ENCODE measurements at places on chromosomes 16 and 17.

DNA sequence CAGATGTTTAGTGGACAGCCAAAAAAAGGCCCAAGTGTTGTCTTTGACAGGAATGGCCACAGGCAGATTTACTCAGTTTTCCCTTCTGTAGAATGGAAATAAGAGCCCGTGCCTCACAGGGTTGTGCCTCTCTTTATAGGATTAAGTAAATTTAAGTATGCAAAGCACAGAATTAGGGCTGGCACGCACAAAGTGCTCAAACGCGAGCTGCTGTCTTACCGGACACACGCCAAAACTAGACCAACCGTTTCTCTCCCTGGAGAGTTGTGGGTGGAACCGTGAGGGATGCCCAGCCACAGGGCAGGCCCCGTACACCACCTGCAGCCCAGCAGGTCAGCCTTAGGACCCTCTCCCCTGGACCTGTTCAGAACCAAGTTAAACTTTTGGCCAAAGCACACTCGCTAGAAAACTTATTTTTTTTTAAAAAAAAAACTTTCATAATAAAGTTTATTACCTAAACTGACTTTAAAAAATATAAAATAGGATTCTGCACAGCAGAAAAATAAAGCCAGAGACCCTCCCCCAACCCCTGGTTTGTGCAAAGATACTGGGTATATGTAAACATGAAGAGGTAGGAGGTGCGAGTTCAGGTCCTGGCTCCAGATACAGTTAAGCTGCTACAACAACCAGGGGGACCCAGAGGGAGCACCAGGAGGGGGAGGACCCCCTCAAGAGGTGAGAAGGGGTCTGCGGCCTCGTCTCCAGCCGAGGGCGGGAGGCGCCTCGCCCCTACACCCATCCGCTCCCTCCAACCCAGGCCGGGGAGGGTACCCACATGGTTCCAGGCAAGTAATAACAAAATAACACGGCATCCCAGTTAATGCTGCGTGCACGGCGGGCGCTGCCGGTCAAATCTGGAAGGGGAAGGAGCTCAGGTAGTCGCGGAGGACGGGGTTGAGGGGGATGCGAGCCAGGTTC is 1.8 kb downstream of the SOCS1 start:
- DNase-seq, result peak; percentile 53

- peak; percentile 13 for DNase-seq
These were observed 53.7 kb upstream of the METRNL start for GRCh38 chr17:83025636-83026280.

DNA sequence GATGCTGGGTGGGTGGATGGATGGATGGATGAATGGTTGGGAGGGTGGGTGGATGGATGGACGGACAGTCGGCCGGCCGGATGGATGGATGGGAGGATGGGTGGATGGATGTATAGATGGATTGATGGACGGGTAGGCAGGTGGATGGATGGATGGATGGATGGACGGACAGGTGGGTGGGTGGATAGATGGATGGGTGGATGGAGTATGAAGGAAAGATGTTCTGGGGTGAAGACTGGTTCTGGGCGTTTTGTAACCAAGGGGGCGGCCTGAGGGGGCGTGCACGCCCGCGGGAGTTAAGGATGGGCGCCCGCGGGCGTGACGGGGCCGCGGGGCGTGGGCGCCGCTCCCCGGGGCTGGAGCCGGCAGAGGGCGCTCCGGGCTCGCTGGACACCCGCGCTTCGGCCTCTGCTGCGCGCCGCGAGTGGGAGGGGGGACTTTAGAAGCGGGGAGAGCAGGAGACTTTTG is at the start of gene NECAB2:
TSS of gene NECAB2 (plus strand) at position 407 of the 468 bp plus-strand sequence. CDS start 405 bp downstream, outside the sequence.
- DNase-seq, result peak; percentile 52

- DNase-seq, result no peak
These were observed 19.3 kb upstream of the SLFN13 start for GRCh38 chr17:35467824-35468223.

DNA sequence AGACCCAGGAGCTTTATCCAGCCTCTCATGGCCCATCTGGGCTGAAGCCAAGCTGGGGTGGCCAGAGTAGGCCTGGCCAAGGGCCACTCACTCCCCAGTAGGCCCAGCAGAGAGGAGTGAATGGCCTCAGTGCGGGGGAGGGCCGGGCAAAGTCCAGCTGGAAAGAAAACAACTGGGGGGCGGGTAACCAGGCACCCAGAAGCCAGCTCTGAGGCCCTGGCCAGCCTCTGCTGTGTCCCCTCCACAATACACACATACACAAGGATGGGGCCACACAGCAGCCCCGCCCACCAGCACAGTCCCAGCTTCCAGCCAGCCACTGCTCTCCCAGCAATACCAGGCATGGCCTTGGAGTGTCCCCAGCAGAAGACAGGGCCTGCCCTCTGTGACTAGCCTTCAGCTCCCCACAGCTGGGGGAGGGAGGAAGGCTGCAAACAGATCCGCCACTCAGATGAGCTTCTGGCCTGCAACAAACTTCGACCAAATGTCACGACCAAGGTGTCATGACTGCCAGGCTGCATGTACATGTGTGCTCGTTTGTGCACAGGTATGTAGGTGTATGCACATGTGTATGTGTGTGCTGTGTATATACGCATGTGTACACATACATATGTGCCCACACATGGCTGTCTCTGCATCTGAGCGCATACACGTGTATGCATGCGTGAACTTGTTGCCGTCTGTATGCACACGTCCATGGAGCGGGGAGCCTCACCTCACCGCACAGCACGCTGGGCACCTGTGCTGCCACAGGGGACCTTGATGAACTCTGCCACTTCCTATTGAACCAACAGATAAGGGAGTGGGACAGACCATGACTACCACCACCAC is 5.0 kb downstream of the CARHSP1 start:
- DNase-seq, result no peak

GRCh38 chr17:57674894-57675293 is 70.2 kb downstream of the CCDC182 start:
- no peak for DNase-seq

- no peak for DNase-seq
These were observed 11.5 kb upstream of the DUSP14 start for GRCh38 chr17:37478187-37478586.

DNA sequence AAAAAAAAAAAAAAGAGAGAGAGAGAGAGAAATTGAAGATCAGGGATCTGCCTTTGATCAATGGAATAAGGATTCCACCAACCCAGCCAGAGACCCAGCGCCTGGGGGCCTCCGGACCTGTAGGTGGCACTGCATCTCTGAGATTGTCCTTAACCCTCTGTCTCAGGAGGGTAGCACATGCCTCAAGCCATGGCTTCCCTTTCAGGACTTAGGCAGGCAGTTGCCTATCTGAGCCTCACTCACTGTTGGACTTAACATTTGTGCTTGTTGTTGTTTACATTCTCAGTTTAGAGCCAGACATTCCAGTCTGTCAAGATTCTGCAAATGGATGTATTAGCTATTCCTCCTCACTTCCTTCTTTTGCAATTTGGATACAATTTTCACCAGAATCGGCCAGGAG is 5.1 kb upstream of the SCNN1B start:
- DNase-seq, result peak; percentile 30

DNA sequence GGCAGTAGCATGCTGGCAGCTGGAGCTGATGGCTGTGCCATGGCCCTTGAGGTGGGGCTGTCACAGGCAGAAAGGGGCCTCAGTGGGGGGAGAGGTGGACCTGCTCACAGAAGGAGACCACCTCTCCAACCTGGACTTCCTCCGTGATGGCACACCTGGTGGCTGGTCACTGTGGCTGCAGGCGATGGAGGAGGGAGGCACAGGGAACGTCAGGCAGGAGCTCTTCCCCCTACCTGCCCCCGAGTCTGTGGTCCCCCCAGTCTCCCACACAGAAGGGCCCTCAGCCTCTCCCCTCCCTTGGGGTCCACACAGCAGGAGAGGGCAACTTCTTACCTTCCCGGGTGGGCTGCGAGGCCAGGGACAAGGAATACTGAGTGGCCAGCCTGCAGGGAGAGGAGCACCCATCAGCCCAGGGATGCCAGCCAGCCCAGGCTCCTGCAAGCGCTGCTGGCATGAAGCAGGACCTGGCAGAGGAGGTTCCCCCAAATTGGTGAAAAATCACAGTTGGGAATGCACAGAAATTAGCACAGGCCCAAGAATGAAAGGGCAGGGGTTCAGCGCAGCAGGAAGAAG is 96.5 kb downstream of the GOSR1 start:
- no peak for DNase-seq

GRCh38 chr17:74750327-74751069 is 2.1 kb downstream of the NHERF1 start:
- DNase-seq, result peak; percentile 49

- DNase-seq, result no peak
These were observed 197.2 kb downstream of the RBFOX3 start for GRCh38 chr17:79413611-79414010.

GRCh38 chr17:50807009-50807408 is 28.4 kb upstream of the WFIKKN2 start:
- DNase-seq, result no peak

DNA sequence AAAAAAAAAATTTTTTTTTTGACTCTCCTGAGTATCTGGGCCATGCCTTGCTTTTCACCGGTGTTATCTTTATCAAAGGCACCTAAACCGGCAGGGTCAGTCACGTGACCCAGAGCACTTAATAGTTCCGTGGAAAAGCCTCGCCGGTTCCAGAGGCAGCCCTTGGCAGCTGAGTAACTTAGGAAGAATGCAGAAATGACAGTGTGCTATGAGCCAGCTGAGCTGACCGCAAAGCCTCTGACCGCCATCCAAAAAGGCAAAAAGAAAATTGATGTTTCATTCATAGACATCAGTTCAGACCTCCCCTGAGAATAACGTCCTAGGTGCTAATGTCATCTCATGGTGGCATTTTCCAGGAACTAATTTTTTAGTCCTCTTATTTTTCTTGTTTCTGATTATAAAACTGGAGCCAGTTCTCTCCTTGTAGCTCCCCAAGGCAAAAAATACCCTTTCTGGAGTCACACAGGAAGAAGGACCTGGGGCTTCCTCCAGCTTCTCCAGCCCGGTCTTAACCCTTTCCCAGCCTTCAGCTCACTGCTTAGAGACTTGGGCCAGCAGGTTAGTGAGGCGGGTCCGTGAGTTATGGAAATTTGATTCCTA is 122.6 kb downstream of the SOCS1 start:
- no peak for DNase-seq

DNA sequence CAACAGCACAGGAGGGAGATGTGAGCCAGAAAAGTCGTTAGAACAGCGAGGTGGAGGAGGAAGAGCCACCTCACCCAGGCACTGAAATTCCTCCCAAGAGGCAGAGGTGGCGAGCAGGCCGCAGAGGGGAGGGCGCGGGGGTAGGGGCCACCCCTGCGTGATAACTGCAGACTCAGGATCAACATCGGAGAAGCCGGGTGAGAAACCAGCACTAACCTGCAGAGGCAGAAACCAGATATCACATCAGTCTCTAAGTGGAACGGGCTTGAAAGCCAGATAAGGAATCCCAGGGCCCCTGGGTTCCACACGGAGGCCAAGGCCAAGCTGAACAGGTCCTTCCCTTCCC is 39.4 kb upstream of the ZC3H18 start:
- no peak for DNase-seq

- DNase-seq, result no peak
These were observed 10.7 kb upstream of the NOS2 start for GRCh38 chr17:27810902-27811557.

GRCh38 chr16:55500530-55501011 is 8.3 kb upstream of the LPCAT2 start:
- peak; percentile 15 for DNase-seq

DNA sequence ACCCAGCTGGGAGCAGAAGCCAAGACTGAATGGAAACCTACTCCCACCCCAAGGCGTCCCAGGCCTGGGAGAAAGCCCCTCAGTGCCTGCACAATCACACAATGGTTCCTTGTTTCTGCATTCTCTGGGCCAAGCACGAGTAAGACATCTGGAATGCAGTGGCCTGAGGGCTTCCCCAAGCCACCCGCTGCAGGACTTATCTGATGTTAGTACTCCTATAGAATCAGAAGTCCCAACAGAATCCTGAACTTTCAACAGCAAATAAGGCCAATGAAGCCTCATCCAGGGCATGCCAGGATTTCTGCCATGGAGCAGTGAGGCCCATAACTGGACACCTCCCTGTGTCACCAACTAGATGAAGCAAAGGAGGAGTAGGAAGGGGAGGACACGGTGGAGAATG is 28.6 kb downstream of the MYO18A start:
- DNase-seq, result no peak

GRCh38 chr16:1981398-1981836 is at the start of gene NOXO1:
NOXO1 (minus strand) TSS chr16:1981469; CDS start chr16:1981179, 290 bp downstream.
- DNase-seq, result no peak

- DNase-seq, result no peak
These were observed 7.9 kb downstream of the USP7 start for GRCh38 chr16:8955828-8956227.

- DNase-seq, result peak; percentile 85
These were observed 8.7 kb upstream of the UBE2G1 start for GRCh38 chr17:4375039-4375748.

DNA sequence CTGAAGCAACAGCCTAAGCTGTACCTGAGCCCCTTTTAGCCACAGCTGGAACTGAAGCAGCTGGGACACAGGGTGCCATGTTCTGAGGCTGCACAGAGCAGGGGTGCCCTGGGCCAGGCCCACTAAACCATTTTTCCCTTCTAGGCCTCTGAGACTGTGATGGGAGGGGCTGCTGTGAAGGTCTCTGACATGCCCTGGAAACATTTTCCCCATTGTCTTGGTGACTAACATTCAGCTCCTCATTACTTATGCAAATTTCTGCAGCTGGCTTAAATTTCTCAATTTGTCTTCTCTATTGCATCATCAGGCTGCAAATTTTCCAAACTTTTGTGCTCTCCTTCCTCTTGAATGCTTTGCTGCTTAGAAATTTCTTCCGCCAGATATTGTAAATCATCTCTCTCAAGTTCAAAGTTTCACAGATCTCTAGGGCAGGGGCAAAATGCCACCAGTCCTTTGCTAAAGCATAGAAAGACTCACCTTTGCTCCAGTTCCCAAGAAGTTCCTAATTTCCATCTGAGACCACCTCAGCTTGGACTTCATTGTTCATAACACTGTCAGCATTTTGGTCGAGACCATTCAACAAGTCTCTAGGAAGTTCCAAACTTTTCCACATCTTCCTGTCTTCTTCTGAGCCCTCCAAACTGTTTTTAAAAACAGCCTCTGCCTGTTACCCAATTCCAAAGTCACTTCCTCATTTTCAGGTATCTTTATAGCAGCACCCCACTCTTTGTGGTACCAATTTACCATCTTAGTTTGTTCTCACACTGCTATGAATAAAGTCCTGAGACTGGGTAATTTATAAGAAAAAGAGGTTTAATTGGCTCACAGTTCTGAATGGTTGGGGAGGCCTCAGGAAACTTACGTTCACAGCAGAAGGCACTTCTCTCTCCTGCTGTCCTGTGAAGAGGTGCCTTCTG is 49.8 kb downstream of the TMEM100 start:
- DNase-seq, result no peak

DNA sequence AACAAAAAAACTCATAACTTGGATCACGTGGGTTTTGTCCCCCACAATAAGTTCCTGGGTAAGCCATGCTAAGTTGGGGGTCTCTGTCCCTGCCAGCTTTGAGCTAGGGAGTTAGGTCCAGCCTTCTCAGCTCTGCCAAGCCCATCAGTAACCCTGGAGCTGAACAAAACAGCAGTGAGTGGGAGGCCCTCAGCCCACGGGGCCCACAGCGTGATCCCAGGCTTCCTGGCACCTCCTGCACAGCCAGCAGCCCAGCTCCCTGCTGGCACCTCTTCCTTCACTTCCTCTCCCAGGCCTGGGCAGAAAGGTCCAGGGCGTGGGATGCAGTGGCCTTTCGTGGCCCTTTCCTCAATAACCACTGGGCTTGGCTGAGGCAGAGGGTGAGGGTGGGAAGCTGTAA is 35.5 kb upstream of the CDC42EP4 start:
- no peak for DNase-seq

GRCh38 chr16:30353438-30354129 is 1.5 kb downstream of the CD2BP2 start:
- no peak for DNase-seq

- no peak for DNase-seq
These were observed 645.3 kb downstream of the MAF start for GRCh38 chr16:78955206-78955605.

GRCh38 chr16:88784074-88784855 is 755 bp downstream of the PIEZO1 start:
- DNase-seq, result peak; percentile 63
